SIG-M5 (cell line): ENCODE measurements at places on chromosomes 4 and X.

DNA sequence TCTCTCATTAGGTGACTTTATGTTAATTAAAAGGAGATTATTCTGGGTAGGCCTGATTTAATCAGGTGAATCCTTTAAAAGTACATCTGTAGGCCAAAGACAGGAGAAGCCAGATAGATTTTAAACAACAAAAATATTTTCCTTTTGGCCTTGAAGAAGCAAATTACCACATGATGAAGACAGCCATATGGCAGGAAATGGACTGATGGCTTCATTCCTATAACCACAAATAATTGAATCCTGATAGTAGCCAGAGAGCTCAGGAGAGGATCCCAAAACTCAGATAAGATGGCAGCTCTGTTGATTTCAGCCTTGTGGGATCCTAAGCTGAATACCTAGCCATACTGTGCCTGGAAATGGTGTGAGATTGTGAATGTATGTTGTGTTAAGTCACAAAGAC, 66.1 kb upstream of the PRKX start:
- no peak for DNase-seq

DNA sequence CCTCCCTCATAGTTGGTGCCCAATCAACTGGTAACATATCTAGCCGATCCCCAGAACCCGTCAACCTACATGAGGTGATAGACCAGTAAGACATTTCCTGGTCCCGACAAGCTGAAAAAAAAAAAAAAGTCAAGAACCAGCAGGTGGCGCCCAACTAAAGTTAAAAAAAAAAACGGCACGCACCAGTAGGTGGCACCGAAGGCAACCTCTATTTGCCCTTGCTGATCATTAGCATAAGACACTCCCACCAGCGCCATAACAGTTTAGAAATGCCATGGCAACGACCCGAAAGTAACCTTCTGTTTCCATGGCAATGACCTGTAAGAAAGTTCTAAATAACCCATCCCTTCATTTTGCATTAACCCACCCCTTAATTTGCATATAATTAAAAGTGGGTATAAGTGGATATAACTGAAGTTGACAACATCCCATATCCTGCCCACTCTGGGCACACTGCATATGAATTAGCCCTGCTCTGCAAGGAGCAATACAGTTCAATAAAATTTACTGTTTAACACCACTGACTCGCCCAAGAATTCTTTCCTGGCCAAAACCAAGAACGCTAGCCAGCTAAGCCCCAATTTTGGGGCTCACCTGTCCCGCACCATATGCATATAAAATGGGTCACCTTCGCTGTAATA, 83.9 kb upstream of the SPANXB1 start:
- no peak for DNase-seq

GRCh38 chrX:1205681-1206611, 6.5 kb downstream of the CRLF2 start:
- DNase-seq = no peak

- no peak for DNase-seq
Observed at GRCh38 chr4:110751183-110751582, 128.3 kb upstream of the PITX2 start.

- DNase-seq = no peak
Observed at GRCh38 chr4:95839891-95840290, at the start of gene PDHA2. TSS of gene PDHA2 (plus strand) at chr4:95840093. CDS start at chr4:95840151, 58 bp downstream.

- no peak for DNase-seq
Observed at GRCh38 chr4:171007618-171008390, 805.4 kb upstream of the GALNTL6 start.

- DNase-seq = no peak
Observed at GRCh38 chr4:109908731-109909130, 4.0 kb upstream of the EGF start.
